ENCODE measurements at places on chromosomes 16 and 17. TPM values are rescaled to one million over a fixed set of nuclear protein-coding genes. Genes with fewer than 3 reads are reported as not detected.

ZNF213 gene
- total RNA-seq, result 9.3 TPM

FZD2 gene
- total RNA-seq, result 6.8 TPM

PABPN1L gene
- total RNA-seq, result not detected

- no peaks in the 10 kb centered on the region for H3K4me1 ChIP-seq
- H3K4me3 ChIP-seq, result no peak overlapping the region
- DNase-seq, result no peak
- H3K36me3 ChIP-seq, result no peaks in the 10 kb centered on the region
- H3K27me3 ChIP-seq, result no peaks in the 10 kb centered on the region
These were observed 235.5 kb downstream of the SNX29 start for GRCh38 chr16:12211870-12212690.

- no peak overlapping the region for H3K4me3 ChIP-seq
- DNase-seq, result no peak
- peaks cover 25% of the 10 kb centered on the region for H3K4me1 ChIP-seq
- no peaks in the 10 kb centered on the region for H3K36me3 ChIP-seq
These were observed 3.7 kb upstream of the DNAI2 start for GRCh38 chr17:74270333-74270732.

DNA sequence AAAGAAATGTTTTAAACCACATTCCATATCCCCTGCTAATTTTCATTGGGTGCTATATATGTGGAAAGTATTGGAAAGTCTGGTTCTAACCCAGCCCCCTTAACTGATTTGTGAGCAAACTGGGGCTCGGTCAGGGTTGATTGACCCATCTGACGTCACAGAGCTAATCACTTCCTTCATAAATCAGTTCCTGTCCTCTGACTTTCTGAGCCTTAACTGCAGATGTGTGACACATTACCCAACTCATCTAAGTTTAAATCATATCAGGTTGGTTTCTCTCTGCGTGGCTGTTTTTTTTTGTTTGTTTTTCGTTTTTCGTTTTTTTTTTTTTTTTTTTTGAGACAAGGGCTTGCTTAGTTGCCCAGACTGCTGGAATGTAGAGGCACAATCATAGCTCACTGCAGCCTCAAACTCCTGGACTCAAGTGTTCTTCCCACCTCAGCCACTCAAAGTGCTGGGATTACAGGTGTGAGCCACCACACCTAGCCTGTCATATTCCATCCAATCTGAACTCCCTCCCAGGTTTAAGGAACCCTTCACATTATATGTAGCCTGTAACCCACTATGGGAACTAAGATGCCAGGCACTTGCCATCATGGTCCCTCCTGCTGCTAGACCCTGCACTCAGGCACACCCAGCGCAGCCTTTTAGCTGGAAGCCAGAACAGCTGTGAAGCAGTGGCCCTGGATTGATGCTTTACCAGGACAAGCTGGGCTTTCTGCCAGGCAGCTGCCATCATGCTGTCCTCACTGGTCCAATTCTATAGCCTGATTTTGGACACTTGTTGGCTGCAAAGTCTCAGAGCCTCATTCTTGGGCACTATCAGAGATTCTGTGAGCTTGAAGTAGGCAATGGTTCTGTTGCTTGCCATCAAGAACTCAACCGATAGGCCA, 6.9 kb upstream of the BPTF start:
- H3K36me3 ChIP-seq, result no peaks in the 10 kb centered on the region
- no peaks in the 10 kb centered on the region for H3K27me3 ChIP-seq
- no peak overlapping the region for H3K4me3 ChIP-seq
- DNase-seq, result no peak
- H3K4me1 ChIP-seq, result no peaks in the 10 kb centered on the region
- no peak overlapping the region for H3K27ac ChIP-seq

C16orf89 gene
- 13.2 TPM for total RNA-seq

DNA sequence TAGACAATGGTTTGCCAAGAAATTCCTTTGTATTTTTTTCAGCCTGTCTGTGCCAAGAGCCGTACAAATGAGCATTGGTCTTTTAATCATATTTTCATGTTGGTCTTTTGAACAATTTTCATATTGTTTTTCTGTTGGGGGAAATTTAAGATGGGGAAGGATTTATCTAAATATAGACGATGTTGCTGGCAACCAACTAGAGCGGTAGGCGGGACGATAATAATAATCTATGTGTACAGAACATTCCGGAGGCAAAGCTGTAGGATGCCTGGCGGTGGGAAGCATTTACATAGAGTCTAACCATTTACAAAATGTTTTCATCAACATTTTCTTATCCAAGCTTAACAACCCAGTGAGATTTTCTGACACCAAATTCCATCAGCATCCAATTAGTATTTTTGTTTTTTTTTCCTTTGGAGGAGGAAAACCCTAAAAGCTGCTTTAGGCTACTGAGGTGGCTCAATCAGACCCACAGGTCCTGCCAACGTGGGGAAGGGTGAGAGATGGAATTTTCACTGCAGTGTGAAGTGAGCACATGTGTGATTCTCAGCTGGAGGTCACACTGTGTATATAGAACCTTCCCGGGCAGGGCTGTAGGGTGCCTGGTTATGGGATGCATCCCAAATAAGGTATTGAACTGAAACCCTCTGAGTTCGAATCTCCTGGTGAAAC, 11.7 kb upstream of the SEC14L1 start:
- peak overlapping the region; percentile 90 for H3K27ac ChIP-seq
- DNase-seq, result no peak
- H3K4me1 ChIP-seq, result no peaks in the 10 kb centered on the region
- H3K4me3 ChIP-seq, result no peak overlapping the region

DNA sequence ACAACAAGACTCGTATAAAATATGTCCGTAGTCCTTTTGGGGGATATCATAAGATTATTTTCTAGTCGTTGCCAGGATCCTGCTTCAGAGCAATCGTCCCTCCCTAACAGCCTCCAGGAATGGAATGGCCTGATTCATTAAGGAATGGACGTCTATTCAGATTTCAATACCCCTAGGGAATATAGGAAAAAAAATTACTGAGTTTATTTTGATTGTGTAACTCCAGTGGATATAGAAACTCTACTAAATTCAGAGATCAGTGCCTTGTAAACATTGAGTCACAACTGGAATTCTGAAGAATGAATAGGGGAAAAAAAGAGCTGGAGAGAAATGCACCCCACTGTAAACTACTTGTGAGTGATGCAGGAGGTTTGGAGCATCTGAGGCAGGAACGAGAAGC, 1171.5 kb upstream of the GOT2 start:
- no peak overlapping the region for H3K4me3 ChIP-seq
- no peak for DNase-seq

GRCh38 chr17:62855156-62855555, 47.0 kb upstream of the MARCHF10 start:
- no peak overlapping the region for H3K27ac ChIP-seq
- H3K4me3 ChIP-seq, result no peak overlapping the region
- no peaks in the 10 kb centered on the region for H3K36me3 ChIP-seq
- no peaks in the 10 kb centered on the region for H3K4me1 ChIP-seq
- DNase-seq, result no peak

PRR29 gene
- total RNA-seq, result not detected

CCDC200 gene
- not detected for total RNA-seq

GRCh38 chr17:68004201-68004600, 7.9 kb upstream of the C17orf58 start:
- no peaks in the 10 kb centered on the region for H3K27me3 ChIP-seq
- H3K36me3 ChIP-seq, result no peaks in the 10 kb centered on the region
- H3K4me3 ChIP-seq, result no peak overlapping the region
- no peaks in the 10 kb centered on the region for H3K4me1 ChIP-seq
- no peak for DNase-seq

OR1F1 gene
- total RNA-seq, result not detected

TP53TG3B gene
- not detected for total RNA-seq

GRCh38 chr17:14451729-14452191, 150.9 kb downstream of the HS3ST3B1 start:
- H3K36me3 ChIP-seq, result no peaks in the 10 kb centered on the region
- no peak overlapping the region for H3K4me3 ChIP-seq
- no peak for DNase-seq
- no peaks in the 10 kb centered on the region for H3K4me1 ChIP-seq

DNA sequence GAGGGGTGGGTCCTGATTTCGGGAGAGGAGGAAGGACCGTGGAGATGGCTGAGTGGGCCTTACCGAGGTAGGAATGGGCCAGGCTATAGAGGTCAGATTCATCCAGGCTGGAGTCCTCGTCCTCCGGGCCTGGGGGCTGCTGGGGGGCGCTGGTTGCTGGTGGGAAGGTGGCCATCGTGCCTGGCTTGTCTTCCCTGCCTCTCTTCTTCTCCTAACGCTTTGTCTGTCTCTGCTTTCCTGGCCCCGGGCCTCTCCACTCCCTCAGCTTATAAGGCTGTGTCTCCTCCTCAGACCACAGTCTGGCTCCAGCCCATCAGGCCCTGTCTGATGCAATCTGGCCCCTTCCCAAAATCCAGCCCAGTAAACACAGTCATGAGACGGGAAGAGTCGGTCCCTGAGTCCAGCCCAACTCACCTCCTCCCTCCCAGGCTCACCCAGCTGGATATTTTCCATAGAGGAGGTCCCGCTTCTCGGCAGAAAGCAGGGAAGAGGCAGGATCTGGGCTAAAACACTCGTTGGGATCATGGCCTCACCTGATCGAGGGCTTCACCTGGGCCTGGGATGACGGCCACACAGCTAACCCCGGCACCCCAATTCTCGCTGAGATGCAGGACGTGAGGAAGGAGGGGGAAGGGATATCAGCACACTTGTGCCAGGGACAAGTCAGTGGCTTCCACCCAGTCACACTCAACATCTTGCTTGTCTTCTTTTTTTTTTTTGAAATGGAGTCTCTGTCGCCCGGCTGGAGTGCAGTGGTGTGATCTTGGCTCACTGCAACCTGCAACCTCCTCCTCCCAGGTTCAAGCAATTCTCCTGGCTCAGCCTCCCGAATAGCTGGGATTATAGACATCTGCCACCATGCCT, at the start of gene NUPR1:
Gene NUPR1 (minus strand): TSS at position 242 of the 864 bp plus-strand sequence. CDS start 67 bp downstream, at position 175.
- H3K27ac ChIP-seq, result peak within 1 kb of the TSS; percentile 96
- peaks cover 9% of the 10 kb centered on the region for H3K36me3 ChIP-seq
- DNase-seq, result peak; percentile 95
- peaks cover 26% of the 10 kb centered on the region for H3K4me1 ChIP-seq

GRCh38 chr17:35763767-35764122, 3.1 kb downstream of the C17orf50 start:
- no peaks in the 10 kb centered on the region for H3K27me3 ChIP-seq
- H3K27ac ChIP-seq, result no peak overlapping the region
- peak overlapping the region; percentile 67 for H3K4me3 ChIP-seq
- H3K36me3 ChIP-seq, result no peaks in the 10 kb centered on the region
- no peak for DNase-seq

LLGL2 gene
- 5.9 TPM for total RNA-seq

DNA sequence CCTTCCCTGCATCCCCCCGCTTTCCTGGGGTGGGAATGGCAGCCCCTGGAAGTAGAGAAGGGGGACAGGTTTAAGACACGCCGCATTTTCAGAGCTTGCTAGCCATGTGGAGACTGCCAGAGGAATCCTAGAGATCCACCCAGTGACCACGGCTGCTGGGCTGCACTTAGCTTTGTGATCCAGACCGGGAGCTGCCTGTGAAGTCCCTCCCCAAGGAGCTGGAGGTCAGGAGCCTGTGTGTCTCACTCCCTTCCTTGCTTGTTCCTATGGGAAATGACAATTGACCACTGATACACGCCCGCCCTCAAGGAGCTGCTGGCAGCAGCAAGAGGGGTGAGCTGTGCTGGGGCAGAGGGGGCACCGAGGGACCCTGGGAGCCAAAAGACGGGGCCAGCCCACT, 73.7 kb downstream of the SREBF1 start:
- no peaks in the 10 kb centered on the region for H3K36me3 ChIP-seq
- peaks cover 9% of the 10 kb centered on the region for H3K4me1 ChIP-seq
- no peak overlapping the region for H3K4me3 ChIP-seq
- no peak for DNase-seq
- no peaks in the 10 kb centered on the region for H3K27me3 ChIP-seq
- H3K27ac ChIP-seq, result no peak overlapping the region

- H3K36me3 ChIP-seq, result no peaks in the 10 kb centered on the region
- H3K27me3 ChIP-seq, result no peaks in the 10 kb centered on the region
- no peaks in the 10 kb centered on the region for H3K4me1 ChIP-seq
- H3K27ac ChIP-seq, result no peak overlapping the region
- no peak for DNase-seq
- no peak overlapping the region for H3K4me3 ChIP-seq
These were observed 72.2 kb downstream of the SSH2 start for GRCh38 chr17:29857823-29858222.

- peak overlapping the region; percentile 71 for H3K4me3 ChIP-seq
- peaks cover 60% of the 10 kb centered on the region for H3K4me1 ChIP-seq
- H3K27me3 ChIP-seq, result no peaks in the 10 kb centered on the region
- H3K36me3 ChIP-seq, result peaks cover 21% of the 10 kb centered on the region
- H3K27ac ChIP-seq, result peak overlapping the region; percentile 93
- no peak for DNase-seq
These were observed 1.4 kb downstream of the WIPI1 start for GRCh38 chr17:68455901-68456338.

ERN2 gene
- total RNA-seq, result not detected

WFDC1 gene
- 0.50 TPM for total RNA-seq

GRCh38 chr16:28623172-28623711, 13.4 kb upstream of the SULT1A1 start:
- H3K4me3 ChIP-seq, result peak overlapping the region; percentile 62
- no peaks in the 10 kb centered on the region for H3K4me1 ChIP-seq
- DNase-seq, result no peak
- no peaks in the 10 kb centered on the region for H3K27me3 ChIP-seq
- H3K27ac ChIP-seq, result no peak overlapping the region

DNA sequence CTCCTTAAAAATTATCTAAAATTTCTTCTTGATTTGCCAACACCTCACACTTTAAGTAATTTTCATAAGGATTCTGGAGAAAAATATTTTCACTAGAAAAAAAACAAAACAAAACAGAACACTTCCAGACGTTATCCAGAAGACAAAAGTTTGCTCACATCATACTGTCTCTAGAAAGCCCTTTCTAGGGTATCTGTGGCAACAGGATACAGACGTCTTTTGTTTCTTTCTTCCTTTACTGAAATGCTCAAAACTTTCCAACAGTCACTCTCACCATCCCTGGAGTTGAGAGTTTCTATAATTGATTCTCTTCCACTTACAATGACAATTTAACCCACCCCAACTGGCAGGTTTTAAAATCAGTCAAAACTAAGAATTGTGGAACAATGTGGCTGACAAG, 2.6 kb downstream of the ZC3H7A start:
- no peak overlapping the region for H3K4me3 ChIP-seq
- DNase-seq, result no peak
- H3K4me1 ChIP-seq, result peaks cover 35% of the 10 kb centered on the region
- no peaks in the 10 kb centered on the region for H3K27me3 ChIP-seq
- H3K36me3 ChIP-seq, result no peaks in the 10 kb centered on the region

YPEL2 gene
- 25.7 TPM for total RNA-seq

- H3K4me1 ChIP-seq, result no peaks in the 10 kb centered on the region
- H3K27me3 ChIP-seq, result no peaks in the 10 kb centered on the region
- no peak for DNase-seq
- no peak overlapping the region for H3K4me3 ChIP-seq
These were observed 981 bp upstream of the DUXB start for GRCh38 chr16:75702242-75702641.

GRCh38 chr16:75938818-75939217, 212.5 kb upstream of the CPHXL start:
- no peaks in the 10 kb centered on the region for H3K36me3 ChIP-seq
- H3K4me1 ChIP-seq, result no peaks in the 10 kb centered on the region
- DNase-seq, result no peak
- H3K27me3 ChIP-seq, result no peaks in the 10 kb centered on the region

TAC4 gene
- 2.1 TPM for total RNA-seq

GRCh38 chr17:29962656-29963055, 21.2 kb downstream of the EFCAB5 start:
- no peaks in the 10 kb centered on the region for H3K4me1 ChIP-seq
- no peak overlapping the region for H3K4me3 ChIP-seq
- no peaks in the 10 kb centered on the region for H3K36me3 ChIP-seq
- no peaks in the 10 kb centered on the region for H3K27me3 ChIP-seq

MSLN gene
- not detected for total RNA-seq

GRCh38 chr17:46773676-46774075, 44.8 kb downstream of the WNT3 start:
- peaks cover 2% of the 10 kb centered on the region for H3K4me1 ChIP-seq
- no peak overlapping the region for H3K4me3 ChIP-seq
- no peak overlapping the region for H3K27ac ChIP-seq
- peaks cover 41% of the 10 kb centered on the region for H3K27me3 ChIP-seq
- DNase-seq, result no peak
- H3K36me3 ChIP-seq, result no peaks in the 10 kb centered on the region
